ENCODE measurements at places on chromosomes 13 and 19.
A peak's percentile ranks its signal among the peaks of the same experiment; 100 is the strongest.

GRCh38 chr19:28869459-28869858 is 343.5 kb downstream of the UQCRFS1 start:
- no peak for DNase-seq

- DNase-seq: no peak
Observed at GRCh38 chr13:110779022-110779421, 65.5 kb downstream of the ING1 start.

GRCh38 chr13:77831866-77832265 is 86.8 kb downstream of the EDNRB start:
- no peak for DNase-seq

DNA sequence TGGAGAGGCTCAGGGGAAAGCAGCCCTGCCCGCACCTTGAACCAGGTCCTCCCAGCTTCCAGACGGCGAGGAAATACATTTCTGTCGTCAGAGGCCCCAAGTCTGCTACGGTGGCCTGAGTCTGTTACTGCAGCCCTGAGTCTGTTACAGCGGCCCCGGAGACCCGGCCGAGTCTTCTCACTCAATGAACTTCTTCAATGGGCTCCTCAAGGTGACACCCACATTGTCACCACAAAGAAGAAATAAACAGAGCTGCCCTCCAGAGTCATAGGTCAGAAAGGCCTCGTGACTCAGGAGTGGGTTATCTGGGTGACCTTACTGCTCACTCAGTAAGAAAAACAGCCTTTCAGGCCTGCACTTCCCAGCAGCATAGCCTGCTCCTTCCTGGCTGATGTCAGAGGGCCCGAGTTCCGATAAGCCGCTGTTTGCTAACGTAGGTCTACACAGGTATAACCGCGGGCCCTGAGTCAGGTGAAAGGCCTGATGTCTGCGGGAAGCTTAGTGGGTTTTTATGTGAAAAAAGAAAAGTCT is 66.9 kb upstream of the TM9SF2 start:
- DNase-seq: peak; percentile 81

DNA sequence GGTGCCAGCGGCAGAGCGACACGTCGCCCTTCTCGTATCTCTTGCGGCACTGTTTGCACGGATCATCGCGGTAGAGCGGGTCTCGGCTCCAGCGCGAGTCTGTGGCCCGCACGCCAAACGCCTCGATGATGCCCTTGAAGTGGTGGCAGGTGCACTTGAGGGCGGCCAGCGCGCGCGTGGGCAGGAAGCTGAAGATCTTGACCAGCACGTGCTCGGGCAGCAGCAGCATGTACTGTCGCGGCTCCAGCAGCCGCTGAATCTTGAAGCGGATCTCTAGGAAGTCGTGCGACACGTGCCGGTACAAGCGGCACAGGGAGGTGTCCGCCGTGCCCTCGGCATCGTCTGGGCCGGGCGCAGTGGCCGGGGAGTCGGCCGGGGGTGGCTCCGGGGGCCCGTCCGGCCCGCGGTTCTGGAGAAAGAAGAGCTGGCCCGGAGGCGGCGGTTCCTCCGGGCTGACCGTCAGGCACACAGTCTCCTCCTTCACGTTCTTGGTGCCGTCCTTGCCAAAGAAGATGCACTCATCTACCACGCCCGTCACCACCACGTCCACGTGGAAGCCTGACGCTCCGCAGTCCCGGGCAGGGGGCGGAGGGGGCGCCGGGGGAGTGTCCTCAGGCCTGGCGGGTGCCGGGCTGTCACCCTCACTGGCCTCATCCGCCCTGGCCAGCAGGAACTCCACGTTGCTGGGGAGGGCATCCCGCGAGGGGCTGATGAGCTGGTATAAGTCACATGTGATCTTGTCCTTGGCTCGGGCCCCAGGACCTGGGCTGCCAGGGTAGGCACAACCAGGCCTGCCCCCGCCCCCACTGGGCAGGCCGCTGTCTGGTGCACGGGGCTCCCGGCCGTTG is 18.6 kb downstream of the FBXO46 start:
- no peak for DNase-seq

GRCh38 chr19:6213696-6214641 is 65.8 kb downstream of the MLLT1 start:
- DNase-seq: no peak

GRCh38 chr13:66996503-66996902 is 233.6 kb downstream of the PCDH9 start:
- DNase-seq: no peak

GRCh38 chr19:11447347-11448262 is 12.2 kb downstream of the PRKCSH start:
- no peak for DNase-seq

DNA sequence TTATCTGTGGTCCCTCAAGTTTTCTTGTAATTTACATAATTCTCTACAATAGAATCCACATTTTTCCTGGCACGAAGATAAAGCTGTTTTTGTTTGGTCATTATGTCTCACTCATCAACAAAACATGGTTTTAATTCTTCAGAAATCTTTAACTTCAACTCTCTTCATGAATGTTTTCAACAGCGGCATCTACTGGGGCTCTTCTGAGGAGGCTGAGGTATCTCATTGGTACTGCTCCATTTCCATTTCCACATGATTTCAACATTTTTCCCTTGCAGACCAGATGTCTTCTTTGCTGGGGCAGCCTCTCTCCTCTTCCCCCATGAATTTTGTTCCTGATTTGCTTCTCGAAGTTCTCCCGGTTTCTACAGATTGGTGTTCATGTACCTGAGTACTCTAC is 5.8 kb upstream of the KBTBD7 start:
- no peak for DNase-seq

GRCh38 chr13:48222358-48223301 is 10.4 kb upstream of the ITM2B start:
- DNase-seq: no peak

DNA sequence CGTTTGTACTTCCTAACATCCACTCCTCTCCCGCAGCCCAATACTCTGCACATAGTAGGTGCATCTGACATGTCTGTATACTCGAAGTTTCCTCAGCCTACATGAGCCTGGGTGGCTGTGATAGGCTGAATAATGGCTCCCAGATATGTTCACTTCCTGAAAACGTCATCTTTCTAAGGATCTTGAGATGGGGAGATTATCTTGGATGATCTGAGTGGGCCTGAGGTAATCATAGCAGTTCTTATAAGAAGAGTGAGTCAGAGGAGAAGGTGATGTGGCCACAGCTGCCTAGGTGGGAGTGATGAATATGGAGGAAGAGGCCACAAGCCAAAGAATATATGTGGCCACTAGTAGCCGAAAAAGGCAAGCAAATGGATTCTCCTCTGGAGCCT is 84.2 kb downstream of the AKAP11 start:
- DNase-seq: no peak

DNA sequence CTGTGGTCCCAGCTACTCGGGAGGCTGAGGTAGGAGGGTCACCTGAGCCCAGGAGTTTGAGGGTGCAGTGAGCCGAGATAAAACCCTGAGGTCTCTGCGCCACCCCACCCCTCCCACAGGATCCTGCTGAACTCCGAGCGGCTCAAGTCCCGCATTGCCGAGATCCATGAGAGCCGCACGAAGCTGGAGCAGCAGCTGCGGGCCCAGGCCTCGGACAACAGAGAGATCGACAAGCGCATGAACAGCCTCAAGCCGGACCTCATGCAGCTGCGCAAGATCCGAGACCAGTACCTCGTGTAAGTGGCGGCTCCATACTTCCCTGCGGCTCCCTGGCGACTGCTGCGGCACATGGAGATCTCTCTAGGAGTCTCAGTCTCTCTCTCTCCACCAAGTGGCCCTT is 6.6 kb upstream of the IFI30 start:
- DNase-seq: no peak

DNA sequence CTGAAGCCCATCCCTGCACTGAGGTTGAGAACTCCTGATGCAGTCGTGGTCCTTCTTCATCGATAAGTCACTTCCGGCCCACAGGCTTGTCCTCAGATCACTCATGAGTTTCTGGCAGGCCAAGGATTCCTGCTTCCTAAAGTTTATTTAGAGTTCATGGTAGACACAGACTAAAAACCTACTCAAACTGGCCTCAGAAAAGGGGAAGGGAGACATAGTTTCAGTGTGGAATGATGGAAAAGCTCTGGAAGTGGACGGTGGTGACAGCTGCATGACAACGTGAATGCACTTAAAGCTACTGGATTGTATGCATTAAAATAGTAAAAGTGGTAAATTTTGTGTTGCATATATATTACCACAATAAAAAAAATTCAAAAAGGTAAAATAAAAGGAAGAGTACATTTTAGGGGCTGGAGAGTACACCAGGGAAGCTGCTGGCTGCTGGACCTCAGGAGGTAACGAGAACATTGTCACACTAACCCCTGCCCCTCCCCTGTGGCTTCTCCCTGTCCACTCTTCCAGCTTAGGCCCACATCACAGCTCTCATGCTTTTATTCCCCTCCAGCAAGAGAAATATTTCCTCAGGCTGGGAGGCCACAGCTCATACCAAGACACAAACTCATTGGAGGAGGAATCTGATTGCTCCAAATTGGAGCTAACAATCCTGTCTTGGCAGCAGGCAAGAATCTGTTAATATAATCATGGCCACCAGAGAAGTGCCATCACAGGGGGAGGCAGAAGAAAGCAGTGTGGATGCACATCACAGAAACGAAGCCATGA is 741.0 kb downstream of the UQCRFS1 start:
- no peak for DNase-seq

DNA sequence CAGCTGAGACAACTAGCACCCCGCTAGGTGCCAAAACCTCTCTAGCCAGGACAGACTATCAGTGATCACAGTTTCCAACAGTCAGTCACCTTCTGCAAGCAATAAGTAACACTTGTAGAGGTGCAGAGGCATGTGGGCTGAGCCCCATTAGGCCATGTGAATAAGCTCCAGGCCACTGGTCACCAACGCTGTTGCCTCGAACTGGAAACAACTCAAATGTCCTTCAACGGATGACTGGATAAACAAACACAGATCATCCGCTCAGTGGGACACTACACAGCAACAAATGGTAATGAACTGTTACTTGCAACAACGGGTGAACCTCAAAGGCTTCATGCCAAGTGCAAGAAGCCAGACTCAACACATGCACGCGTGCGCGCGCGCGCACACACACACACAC is 27.5 kb upstream of the TMEM160 start:
- no peak for DNase-seq

- no peak for DNase-seq
Observed at GRCh38 chr19:11813703-11814028, 407 bp upstream of the ZNF440 start.

DNA sequence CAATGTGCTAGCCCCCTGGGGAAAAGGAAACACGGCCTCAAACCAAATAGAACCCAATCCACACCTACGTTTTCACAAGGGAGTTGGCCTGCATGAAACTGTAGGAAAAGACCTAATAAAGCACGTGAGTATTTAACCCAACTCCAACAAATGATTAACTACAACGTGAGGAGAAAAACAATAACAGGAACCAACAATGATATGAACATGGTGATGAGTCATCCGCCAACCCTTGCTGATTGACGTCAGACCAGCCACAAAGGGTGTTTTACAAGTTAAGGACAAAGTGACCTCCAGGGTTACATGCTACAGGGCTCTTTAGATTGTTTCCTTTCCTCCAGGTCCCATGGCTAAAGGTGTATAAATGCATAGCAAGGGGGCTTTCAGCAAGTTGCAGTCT is 460.5 kb downstream of the COG6 start:
- peak; percentile 30 for DNase-seq

DNA sequence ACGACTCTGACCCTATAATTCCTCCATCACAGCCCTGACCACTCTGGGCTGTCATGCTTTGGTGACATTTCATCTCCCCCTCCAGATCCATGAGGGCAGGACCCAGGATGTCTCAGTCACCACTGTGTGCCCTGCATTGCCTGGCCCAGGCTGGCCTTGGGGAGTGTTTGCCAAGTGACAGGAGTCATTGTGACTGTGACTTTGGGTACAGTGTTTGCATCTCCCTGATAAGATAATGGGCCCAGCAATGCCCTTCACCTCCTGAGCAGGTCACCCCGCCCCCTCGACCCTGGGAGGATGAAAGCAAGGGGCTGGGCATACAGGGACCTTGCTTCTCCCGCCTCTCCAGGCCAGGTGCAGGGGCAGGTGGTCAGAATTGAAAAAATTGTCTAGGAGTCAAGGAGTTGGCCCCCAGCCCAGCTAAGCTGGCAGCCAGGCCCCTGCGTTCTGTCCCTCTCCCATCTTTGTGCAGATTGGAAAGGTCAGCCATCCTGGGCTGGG is 5.9 kb upstream of the ATP4A start:
- no peak for DNase-seq

- DNase-seq: no peak
Observed at GRCh38 chr13:99313941-99314340, 6.7 kb upstream of the GPR183 start.

DNA sequence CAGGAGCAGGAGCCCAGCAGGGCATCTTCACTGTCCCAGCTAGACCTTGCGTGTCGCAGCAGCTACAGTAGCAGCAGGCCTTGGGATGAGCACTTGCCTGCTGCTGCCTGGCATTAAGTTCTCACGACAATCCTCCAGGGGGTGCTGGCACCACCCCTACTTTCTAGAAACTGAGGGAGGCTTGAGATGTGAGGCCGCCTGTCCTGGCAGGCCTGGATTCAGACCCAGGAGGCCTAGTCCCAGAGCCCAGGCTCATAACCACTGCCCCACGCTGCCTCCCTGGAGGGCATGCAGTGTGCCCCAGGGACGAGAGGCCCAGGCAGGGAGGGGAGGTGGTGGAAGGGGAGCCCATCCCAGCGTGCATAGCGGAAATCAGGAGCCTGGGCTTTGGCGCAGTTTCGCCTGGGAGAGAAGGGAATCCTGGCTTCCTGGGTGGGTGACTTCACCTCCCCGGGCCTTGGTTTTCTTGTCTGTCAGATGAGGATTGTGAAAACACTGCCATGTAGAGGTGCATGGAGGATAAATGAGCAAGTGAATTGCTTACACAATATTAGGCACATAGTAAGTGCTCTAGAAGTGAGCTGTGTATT is 26.1 kb downstream of the PPP5C start:
- DNase-seq: no peak

DNA sequence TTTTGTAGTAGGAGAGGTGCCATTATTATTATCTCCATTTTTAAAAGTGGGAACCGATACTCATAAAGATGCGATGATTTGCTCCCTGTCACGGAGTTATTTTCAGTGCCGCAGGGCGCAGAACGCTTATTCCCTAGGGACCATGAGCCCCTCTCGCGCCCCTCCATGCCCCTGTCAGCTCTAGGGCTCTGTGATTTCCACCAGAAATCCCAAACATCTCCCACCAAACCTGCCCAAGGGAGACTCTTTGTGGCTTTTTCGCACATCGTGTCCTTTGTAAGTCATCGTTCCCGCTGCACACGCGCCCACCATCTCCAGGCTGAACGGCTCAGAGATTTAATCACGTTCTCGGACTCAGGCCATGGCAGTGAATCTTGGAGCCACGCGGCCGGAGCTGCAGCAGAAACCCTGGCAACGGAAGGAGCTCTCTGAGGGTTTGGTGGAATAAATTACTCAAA is 105.1 kb downstream of the DNAJC15 start:
- no peak for DNase-seq

GRCh38 chr19:30626626-30626966 is 254.4 kb downstream of the ZNF536 start:
- no peak for DNase-seq

GRCh38 chr19:1755467-1756171 is 2.3 kb downstream of the ONECUT3 start:
- no peak for DNase-seq

Measured in activated T-cell treated with anti-CD3 and anti-CD28 coated beads, Interleukin-2, amount 50 U/mL, for 1 hour (primary cell).